ENCODE measurements at places on chromosomes 6 and 20.
A peak's percentile ranks its signal among the peaks of the same experiment; 100 is the strongest.

DNA sequence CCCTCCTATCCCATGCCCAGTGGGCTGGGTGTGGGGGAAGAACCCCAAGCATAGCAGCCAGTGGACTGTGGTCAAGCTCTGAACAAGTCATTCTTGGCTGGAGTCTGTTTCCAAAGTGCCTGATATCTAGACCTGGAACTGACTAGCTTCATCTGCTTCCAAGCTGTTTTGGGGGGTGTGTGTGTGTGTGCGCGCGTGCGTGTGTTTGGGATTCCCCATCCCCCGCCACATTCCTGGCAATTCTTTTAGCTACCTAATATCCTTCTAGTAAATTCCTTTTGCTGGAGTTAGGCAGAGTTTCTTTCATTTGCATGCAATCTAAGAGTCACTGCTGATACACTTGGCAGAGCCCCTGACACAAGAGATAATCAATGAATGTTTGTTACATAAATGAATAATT is 7.8 kb downstream of the PAK5 start:
- DNase-seq, result no peak

GRCh38 chr20:36623444-36623843 is 17.9 kb downstream of the RAB5IF start:
- no peak for DNase-seq

DNA sequence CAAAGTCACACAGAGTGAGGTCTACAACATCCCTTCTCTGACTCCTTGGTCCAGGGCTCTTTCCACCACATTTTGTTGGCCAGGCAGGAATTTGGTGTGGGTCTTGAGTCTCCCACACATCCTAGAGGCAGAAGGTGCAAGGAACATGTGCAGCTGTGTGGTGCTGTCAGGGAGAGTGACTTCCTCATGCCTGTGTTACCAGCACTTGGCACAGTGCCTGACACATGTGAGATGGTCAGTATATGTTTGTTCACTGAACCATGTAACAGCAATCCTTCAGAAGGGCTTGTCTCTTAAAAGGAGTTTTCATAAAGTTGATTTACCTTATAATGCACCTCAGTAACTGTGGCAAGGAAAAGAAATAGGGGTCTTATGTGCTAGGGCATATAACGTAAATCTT is 168.5 kb downstream of the CDC5L start:
- no peak for DNase-seq

DNA sequence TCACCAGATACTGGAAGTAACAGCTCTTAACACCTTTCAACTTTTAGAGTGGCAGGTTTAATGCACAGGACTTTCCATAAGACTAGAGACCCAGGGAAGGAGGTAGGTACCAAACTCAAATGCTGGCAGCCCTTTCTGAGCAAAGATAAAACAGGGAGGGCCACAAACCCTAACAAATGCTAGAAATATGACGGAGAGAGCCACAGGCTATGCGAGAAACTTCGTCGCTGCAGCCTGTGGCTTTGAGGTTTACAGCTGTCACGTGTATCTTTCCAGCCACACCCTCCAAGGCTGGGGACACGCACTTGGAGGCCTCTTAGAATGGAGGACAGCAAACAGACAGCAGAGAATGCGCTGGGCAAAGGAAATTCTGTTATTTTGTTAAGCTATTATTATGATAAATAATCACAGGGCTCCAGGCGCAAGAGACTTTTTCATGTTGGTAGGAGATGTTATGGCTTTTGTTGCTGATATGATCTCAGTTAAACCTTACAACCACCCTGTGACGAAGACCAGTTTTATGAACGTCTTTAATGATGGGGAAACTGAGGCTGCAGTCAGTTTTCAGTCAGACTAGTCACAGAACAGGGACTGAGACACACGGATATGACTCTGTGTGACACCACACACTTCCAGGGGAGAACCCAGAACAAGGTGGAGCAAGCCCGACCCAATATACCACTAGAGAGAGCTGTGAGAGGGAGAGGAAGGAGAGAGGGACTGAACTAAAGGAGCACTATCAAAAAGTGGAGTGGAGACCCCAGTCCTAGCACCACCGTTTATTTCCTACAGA is 2.0 kb downstream of the TRAM2 start:
- DNase-seq, result no peak

DNA sequence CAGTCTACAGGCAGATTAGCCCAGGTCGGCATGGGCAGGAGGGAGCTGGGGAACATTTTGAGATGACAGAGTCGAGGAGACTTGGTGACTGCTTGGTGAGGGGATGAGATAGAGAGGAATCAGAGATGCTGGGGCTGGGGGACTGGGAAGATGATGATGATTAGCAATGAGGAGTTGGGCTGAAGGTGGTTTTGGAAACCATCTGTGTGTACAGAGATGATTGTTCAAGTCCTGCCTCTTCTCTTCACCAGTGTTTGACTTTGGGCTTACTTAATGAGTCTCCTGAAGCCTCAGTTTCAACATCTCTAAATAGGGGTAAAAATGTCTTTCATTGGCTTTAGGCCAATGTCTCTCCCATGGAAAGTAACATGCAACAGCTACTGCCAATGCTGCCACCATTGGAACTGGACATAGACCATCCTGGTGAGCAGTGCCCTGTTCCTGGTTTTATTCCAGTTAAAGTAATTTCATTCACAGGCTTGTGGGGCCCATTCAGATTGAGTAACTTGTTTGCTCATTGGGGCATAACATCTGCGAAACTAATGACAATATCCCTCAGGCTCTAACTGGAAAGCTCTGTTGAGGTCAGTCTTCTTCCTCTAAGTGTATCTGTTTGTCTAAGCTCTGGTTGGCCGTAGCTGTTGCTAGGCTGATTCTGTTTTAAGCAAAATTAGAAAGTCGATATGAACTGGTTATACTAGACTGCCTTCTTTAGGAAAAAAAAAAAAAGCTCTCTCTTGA is 99.1 kb downstream of the ARMC2 start:
- DNase-seq, result no peak

GRCh38 chr6:119259027-119259426 is 90.5 kb downstream of the MAN1A1 start:
- no peak for DNase-seq

GRCh38 chr20:44559302-44559701 is 23.1 kb upstream of the PKIG start:
- no peak for DNase-seq

- no peak for DNase-seq
Measured at GRCh38 chr6:89116702-89117101, 1.2 kb downstream of the SRSF12 start.

DNA sequence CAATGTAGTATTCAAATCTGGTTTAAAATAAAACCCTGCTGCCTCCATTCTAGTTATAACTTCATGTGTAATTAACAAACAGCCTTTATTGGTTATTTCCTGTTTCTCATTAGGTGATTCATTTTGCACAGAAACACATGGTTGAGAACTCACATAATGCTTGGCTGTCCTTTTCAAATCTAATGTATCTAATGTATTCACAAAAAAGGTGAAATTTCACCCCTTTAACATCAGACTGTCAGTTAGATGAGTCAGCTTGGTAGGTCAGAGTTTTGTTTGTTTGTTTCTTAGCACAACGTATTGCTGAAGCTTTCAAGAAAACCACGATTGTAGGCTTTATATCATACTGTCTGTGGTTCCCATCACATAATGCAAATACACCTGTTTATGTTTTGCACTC is 78.7 kb upstream of the TMEM30A start:
- no peak for DNase-seq

DNA sequence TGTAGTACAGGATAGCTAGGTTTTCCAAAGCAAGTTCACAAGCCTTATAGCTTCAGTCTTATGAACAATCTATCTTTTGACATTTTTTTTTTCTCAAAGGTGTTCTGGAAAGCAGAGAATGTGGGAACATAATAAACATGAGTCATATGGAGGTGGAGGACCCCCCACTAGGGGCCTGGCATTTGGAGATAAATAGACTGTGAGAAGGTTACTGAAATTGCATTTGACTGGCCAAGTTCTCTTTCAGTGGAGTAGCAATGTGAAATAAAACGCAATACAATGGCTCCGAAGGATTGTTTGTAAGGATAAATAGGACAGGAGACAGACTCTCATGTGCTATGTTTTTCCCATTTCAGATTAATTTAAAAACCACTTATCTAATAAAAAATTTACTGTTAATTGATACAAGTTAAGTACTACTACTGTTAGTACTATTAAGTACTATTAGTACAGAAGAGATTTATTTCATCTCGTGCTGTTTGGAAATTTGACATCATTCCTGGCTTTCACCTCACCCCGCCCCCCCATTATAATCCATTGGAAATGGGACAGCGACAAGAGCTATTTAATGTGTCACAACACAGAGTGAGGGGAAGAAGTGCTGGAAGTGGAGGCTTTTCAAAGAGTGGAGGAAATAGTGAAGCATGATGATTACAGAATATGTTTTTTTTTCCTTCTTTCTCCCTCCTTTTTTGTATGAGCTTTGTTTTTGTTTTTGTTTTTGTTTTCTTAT is 122.6 kb upstream of the ID4 start:
- DNase-seq, result no peak

GRCh38 chr20:13348311-13349234 is 127.5 kb downstream of the ISM1 start:
- DNase-seq, result no peak

- DNase-seq, result no peak
Measured at GRCh38 chr20:21614980-21615379, 90.5 kb upstream of the PAX1 start.

DNA sequence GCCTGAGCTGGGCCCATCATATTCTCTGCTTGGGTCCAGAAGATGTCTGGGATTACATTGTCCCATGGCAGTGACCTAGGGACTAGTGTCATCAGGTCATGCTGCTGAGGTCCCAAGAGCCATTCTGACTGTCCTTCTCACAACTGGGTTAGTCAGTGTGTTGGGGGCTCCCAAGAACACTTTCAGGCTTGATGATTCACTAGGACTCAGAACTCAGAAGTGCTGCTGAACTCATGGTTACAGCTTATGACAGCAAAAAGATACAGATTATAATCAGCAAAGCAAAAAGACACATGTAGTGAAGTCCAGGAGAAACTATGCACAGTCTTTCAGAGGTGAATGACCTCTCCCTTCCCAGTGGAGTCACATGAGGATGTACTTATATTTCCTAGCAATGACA is 107.8 kb downstream of the SYNE1 start:
- no peak for DNase-seq

DNA sequence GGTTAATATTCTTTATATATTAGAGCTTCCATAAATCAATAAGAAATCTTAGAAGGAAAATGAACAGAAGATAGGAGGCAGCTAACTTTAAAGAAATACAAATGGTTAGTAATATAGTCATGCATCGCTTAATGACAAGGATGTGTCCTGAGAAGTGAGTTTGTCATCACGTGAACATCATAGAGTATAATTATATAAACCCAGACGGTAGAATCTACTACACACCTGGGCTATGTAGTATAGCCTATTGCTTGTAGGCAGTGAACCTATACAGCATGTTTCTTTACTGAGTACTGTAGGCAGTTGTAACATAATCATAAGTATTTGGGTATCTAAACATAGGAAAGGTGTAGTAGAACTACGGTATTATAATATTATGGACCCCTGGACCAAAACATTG is 14.3 kb downstream of the TBPL1 start:
- DNase-seq, result no peak

DNA sequence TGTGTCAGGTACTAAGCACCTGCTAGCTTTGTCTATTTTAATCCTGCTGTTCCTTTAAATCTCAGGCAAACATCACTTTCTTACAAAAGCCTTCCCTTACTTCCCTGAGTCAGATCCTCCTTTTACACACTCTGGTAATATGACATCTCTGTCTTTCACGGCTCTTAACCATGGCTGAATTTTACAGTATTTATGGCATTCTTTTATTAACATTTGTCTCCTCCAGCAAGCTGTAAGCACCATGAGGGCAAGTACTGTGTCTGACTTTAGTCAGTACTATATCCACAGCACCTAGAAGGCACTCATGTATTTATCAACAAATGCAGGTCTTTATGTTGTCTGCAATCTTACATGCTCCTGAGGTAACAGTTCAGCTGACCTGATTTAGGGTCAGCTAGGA is 33.7 kb upstream of the HBS1L start:
- DNase-seq, result no peak

GRCh38 chr6:34982424-34982852 is 93.4 kb downstream of the ANKS1A start:
- no peak for DNase-seq

DNA sequence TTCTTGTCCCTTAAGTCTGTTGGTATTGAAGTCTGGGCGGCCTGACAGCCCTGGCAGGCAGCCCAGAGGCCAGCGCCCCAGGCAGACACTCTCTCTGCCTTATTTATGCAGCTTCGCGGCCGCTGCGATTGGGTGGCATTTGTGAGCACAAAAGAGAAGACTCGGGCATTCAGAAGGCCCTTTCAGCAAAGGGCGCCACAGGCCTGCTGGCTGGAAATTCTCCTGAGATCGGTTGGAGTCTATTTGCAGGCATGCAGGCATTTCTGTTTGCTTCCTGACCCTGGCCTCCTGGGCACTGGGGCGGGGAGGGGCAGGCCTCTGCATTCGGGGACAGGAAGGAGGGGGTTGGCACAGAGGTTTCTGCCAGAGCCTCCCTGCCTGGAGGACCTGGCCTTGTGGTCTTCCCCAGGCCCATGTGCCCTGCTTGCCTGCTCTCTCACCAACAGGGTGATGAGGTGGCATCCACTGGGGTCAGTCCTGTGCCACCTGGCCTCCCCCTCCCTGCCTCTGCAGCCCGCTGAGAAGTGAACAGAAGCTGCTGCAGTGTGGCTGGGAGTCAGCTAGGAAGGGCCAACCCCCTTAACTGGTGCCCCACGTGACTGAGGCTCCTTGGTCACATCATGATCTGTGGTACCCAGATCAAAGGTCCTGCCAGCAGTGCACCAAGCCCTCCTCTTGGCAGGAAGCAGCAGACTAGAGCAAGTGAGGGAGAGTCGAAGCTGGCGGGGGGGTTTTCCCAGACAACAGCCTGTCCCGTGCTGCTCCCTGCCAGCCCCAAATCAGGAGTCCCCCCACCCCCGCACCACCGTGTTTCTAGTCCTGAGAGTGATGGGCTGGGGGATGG is 16.6 kb upstream of the CCDC167 start:
- peak; percentile 83 for DNase-seq

DNA sequence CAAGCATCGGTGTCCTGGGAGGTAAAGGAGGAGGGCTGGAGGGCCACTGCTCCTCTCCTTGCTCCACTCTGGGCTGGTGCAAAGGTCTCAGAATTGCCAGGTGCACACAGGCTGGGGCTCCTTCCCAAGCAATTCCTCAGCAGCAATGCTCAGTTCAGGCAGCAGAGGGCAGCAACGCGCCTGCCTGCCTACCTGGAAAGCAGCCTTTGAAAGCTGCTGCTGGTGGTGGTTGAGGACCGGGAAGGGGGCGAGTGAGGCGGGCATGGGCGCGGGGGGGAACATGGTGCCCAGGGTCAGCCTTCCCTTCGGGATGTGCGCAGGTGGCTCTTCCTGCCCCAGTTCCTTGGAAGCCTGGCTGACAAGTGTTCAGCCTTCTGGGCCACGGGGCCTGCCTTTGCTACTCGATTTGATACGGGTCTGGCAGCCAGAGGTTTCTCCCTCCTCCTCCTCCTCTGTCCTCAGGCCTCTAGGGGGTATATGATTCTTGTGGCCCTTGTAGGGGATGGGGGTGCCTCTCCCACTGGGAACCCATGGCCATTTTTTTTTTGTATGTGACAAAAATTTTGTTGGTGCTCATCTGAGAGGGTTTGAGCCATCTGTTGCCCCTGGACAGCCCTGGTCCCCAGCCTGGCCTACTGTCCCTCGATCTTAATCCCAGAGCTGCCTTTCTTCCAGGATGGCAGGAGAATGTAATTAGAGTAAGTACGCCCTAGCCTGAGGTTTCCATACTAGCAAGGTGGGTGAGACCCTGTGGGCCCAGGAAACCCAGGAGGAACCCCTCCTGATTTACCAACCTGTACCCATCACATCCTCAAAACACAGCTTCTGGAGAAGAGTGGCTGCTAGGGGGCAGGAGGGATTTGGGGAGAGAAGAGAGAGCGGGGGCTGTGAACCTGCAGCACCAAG is 20.1 kb downstream of the MRPS18A start:
- DNase-seq, result peak; percentile 60

GRCh38 chr6:111721753-111722154 is 116.1 kb upstream of the TRAF3IP2 start:
- DNase-seq, result peak; percentile 28
